Adrenal gland (tissue), 19 donors: ENCODE measurements at places on chromosomes 13 and 19.

DNA sequence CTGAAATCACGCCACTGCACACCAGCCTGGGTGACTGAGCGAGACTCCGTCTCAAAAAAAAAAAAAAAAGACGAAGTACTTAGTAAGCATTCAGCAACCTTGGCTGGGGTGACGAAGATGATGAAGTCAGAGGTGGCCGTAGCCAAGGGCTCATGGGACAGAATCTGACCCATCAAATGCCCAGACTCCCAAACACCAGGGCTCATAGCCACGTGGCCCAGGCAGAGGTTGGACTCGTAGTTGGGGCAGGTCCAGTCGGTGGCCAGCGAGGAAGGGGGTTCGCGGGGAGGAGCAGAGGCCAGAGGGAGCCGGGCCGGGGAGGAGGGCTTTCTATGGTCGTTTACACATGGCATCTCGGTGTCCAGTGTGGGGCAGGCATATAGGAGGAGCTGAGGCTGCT, 52.1 kb upstream of the EHD2 start:
- peak; percentile 95 for DNase-seq

DNA sequence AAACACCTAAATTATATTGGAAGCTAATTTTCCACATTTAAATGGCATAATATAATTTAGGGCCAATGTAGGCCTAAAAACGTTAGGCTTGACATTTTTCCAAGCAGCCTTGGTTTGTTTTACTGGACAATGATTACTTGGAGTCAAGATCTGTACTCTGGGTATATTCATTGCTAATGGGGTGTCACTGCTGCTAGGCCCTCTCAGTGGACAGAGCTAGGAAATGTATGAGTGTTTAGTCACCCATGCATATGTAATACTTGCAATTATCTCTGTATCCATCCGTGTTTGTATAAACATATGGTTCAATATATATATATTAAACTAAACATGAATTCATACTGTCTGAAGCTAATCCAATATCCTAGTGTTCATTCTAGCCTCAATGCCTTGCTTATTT, 598.1 kb downstream of the DCT start:
- no peak for DNase-seq

DNA sequence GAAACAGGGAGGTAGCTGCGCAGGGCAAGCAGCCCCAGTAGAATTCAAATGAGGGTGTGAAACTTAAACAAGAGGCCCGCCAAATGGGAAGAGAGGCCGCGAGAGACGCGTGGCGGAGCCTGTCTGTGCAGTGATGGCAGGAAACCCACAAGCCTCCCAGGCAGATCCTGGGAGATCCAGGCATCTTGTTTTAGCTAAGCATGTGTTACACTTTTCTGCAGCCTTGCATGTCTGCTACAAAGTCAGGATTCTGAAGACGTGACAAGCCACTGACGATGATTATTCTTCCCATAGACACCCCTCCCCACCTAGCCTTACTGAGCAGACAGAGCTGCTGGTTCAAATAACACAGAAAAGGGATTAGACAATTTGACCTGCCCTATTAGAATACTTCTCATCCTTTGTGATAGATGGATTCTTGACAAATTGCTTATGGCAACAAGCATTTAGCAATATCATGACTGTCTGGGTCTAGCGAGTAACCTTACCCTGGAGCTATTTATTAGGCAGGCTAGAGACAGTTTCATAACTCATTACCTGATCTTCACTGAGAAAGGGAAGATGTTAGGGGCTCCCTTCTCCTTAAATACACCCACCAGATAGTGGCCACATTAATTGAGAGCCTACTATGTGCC, 185.2 kb upstream of the IRS2 start:
- no peak for DNase-seq

GRCh38 chr19:41324231-41324702, 14.3 kb downstream of the CCDC97 start:
- DNase-seq = peak; percentile 49

DNA sequence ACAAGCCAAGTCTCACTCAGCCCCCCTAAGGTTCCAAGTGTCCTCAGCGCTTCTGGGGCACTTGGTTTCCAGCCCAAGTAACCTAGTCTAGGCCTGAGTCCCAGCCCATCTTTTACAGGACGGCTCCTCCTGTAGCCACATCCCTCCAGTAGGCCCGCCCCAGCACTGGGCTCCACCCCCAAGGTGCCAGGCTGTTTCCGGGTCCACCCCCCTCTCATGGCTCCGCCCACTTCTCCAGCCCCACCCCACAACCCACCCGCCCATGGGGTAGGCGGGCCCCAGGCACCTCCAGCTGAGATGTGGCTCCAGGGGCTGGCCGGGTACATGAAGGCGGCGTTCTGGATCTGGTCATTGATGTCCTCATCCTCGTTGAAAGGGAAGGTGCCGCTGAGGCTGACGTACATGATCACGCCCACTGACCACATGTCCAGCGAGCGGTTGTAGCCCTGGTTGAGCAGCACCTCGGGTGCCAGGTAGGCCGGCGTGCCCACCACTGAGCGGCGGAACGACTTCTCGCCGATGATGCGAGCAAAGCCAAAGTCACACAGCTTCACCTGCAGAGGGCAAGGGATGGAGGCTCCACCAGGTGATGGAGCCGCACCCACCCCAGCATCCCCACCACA, 17.2 kb upstream of the DACT3 start:
- DNase-seq = no peak

GRCh38 chr19:38674388-38675171, 27.1 kb downstream of the ACTN4 start:
- peak; percentile 81 for DNase-seq

DNA sequence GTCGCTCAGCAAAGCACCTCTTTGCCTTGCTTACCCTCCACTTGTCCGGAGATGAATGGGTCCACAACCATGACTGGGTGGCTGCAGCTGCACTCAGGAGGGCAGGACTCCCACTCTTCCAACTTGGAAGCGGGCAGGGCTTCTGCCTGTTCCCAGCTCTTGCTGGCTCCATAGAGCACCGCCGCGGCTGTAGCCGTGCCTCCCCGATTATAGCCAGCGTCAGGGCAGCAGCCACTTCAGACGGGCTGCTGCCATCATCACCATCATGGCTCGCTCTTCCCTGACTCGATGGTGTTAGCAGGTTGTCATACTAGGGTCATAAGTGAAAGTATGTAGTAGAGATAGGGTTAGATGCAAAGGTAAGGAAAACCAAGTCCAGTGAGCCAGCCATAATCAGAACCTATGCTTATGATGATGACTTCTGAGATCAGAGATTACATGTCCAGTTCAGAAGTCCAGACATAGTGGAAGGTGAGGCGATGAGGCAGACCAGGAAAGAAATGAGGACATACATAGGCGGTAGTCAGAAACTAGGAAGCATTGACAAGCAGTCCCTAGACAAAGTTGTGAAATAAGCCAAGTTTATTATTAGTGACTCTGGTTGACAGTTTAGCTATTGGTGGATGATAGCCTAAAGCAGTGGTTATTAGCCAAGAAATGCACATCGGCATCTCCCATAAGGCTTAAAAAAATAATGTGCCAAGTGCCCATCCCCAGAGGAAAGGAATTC, 4.4 kb upstream of the INTS6 start:
- DNase-seq = no peak

- peak; percentile 29 for DNase-seq
These were observed 36.6 kb upstream of the OXGR1 start for GRCh38 chr13:97030705-97031452.

DNA sequence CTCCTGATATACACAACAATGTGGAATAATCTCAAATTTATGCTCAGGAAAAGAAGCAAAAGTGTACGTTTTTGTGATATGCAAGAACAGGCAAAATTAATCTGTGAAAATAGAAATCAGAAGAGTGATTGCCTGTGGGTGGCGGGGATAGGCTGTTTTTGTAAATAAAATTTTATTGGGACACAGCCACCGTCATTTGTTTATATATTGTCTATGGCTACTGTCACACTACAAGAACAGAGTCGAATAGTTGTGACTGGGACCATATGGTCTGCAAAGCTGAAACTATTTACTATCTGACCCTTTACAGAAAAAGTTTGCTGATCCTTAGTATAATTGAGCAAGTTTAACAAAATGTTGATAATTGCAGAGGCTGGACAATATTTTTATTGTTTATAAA, 269.5 kb upstream of the HTR2A start:
- no peak for DNase-seq

DNA sequence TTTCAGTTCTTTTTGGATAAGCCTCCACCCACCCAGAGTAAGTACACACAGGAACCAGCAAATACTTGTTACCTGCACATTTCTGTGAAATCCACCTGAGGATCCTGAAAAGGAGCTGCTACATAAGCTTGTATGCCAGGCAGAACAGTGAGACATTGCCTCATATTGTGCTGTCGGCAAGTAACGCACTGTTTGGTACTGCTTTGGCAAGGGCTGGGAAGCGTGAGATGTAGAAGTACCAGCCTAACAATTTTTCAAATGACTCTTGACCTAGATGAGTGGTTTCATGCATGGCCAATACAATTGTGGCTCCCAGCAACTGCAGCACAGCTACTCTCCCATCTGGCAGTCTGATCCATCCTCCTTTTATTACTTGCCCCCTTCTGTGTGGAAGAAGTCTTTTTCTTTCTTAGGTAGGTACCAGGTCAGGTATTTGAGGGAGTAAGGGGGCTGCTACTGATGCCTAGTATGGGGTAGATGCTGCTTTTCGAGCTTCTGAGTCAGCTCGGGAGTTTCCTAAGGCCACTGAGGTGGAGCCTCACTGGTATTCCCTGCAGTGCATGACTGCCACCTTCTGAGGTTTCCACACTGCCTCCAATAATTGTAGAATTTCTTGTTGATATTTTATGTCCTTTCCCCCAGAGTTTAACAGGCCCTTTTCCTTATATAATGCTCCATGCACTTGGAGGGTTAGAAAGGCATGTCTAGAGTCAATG, 52.2 kb downstream of the ZNF737 start:
- DNase-seq = no peak

DNA sequence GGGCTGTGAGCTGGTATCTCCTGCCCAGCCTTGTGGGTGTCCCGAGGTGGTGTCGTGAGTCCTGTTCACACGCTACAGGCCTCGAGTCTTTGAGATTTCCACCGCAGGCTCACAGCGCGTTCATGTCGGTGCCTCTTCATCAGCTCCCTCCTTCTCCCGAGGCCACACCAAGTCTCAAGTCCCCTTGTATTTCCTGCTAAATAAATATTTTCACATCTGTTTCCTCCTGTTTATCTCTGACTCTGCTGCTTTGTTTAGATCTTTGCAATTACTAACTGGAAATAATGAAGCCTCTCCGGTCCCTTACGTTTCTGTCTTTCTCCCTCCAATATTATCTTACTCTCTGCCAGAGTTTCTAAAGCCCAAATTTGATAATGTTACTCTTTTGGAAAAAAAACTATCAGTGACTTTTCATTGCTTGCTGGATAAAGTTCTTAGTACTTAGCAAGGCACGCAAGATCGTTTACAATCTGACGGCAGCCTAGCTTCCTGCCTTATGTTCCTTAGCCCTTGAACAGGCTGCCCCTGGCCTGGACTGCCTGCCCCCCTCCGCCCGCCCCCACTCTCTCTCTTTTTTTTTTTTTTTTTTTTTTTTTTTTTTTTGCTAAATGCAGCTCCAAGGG, 130.5 kb upstream of the RNF113B start:
- DNase-seq = no peak

GRCh38 chr13:55528434-55528833, 1612.3 kb upstream of the PRR20A start:
- DNase-seq = no peak

- peak; percentile 66 for DNase-seq
These were observed 608 bp downstream of the MYADM start for GRCh38 chr19:53868091-53868891.

DNA sequence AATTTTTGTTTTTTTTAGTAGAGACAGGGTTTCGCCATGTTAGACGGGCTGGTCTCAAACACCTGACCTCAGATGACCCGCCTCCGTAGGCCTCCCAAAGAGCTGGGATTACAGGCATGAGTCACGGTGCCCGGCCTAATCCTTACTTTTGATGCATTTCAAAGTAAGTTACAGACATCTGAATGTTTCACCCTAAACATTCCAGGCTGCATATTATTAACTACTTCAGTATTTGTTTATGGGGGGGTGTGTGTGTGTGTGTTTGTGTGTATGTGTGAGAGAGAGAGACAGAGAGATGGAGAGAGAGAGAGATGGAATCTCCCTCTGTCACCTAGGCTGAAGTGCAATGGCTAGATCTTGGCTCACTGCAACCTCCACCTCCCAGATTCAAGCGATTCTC, 13.1 kb downstream of the SULT2B1 start:
- no peak for DNase-seq

DNA sequence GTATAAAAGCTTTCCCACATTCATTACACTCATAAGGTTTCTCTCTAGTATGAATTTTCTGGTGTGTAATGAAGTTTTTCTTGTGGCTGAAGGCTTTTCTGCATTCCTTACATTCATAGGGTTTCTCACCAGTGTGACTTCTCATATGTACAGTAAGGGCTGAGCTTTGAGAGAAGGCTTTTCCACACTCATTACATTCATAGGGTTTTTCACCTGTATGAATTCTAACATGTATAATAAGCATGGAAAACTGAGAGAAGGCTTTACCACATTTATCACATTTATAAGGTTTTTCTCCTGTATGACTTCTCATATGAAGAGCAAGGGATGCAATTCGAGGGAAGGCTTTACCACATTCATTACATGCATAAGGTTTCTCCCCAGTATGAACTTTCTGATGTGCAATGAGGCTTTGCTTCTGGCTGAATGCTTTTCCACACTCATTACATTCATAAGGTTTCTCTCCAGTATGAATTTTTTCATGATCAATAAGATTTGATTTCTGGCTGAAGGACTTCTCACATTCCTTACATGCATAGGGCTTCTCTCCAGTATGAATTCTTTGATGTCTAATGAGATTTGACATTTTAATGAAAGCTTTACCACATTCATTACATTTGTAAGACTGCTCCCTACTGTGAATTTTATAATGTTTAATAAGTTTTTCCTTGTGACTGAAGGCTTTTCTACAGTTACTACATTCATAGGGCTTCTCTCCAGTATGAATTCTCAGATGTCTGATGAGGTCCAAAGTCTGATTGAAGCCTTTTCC, 42.6 kb downstream of the ZNF527 start:
- no peak for DNase-seq

- no peak for DNase-seq
These were observed 24.6 kb downstream of the LMO7 start for GRCh38 chr13:75660694-75661093.

- no peak for DNase-seq
These were observed 1328.2 kb downstream of the OLFM4 start for GRCh38 chr13:54356849-54357248.

- DNase-seq = peak; percentile 93
These were observed 16.3 kb downstream of the ZNF160 start for GRCh38 chr19:53086949-53087348.

DNA sequence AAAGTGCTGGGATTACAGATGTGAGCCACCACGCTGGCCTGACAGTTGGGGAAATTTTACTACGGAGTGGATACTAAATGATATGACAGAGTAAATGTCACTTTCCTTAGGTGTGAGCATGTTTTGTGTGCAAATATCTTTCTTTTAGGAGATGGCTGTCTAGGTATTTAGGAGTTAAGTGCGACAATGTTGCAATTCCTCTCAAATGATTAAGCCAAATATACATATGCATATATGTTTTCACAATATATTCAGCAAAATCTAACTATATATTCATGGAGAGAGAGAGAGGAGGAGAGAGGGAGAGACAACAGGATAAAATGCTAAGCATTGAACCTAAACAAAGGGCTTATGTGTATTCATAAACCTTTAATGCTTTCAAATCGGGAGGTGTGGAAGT, 5.4 kb upstream of the SERTAD3 start:
- DNase-seq = no peak

GRCh38 chr19:42121036-42121621, 11.1 kb downstream of the POU2F2 start:
- no peak for DNase-seq

GRCh38 chr13:88248393-88248792, 577.2 kb downstream of the SLITRK5 start:
- DNase-seq = no peak

- no peak for DNase-seq
These were observed 21.2 kb downstream of the ATP11A start for GRCh38 chr13:112710855-112711527.
